ENCODE measurements at places on chromosomes 6 and 20.

DNA sequence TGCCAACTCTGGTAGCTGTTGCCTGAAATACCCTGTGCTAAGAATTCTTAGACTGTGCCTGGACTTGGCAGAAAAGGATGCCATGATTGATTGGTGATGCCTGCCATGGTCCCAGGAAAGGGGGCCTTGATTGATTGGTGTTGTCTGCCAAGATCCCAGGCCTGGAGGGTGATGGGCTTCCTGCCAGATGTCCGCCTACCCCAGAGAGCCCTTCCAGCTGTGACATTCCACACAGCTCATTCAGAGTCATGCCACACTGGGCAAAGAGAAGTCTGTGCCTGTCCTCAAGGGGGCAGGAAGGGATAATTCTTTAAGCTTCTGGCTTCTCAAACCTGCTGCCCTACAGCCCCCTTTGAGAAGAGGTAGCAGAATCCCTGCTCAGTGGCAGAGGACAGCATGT lies 24.6 kb downstream of the RIMS4 start:
- DNase-seq: peak; percentile 34

- DNase-seq: peak; percentile 24
These were observed 1.1 kb upstream of the TGM2 start for GRCh38 chr20:38165966-38166702.

GRCh38 chr6:136510782-136511181 lies 39.4 kb downstream of the MAP7 start:
- no peak for DNase-seq

- no peak for DNase-seq
These were observed 312.6 kb downstream of the CDH4 start for GRCh38 chr20:61564628-61565027.

DNA sequence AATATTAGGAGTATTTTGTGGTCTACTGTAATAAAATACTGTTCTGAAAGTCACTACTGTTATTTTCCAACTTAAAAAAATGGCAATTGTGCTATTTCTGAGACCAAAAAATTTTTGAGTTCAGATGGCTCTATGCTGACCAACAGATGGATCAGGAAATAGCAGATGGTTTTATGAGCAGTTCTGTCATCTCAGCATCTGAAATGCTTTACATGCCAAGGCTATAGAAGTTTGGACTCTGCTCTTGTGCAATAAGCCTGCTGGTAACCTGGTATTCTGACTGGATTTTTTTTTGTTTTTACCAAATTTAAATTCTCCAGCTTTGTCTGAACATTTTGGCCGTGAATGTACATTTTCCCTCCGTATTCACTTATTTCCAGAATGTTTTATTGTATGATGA lies 1127.5 kb downstream of the GRIK2 start:
- DNase-seq: no peak

GRCh38 chr6:81748994-81749393 lies 3.5 kb downstream of the TENT5A start:
- peak; percentile 61 for DNase-seq

GRCh38 chr6:92147246-92147645 lies 1272.1 kb downstream of the EPHA7 start:
- no peak for DNase-seq

GRCh38 chr6:135319819-135320218 lies 138.7 kb downstream of the MYB start:
- no peak for DNase-seq

DNA sequence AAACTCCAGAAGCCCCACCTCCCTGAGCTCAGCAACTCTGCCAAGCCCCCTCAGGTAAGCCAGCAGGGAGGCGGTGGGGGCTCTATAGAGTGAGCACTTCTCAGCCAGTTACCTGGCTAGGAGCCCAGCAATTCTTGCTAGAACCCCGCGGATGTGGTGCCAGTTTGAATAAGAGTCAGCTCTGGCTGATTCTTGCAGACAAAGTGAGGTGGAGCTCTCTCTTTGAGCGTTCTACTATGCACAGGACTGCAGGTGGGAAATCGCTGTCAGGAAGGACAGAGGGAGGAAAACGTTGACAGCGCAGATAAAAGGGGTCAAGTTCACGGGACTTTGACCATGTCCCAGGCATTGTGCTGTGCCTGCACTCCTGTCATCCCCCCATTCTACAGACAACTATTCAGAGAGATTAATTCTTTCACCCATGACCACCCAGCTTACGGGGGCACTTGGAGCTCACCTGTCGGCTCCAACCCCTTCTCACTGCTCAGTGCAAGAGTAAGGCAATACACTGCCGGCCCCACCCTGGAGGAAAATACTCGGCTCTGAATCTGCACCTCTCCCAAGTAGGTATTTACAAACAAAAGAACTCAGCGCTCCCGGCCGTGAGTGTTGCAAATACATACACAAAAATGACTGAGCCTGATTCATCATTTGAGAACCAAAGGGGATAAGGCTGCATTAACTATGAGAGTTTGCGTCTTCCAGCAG lies 92.9 kb downstream of the ANKRD60 start:
- no peak for DNase-seq

DNA sequence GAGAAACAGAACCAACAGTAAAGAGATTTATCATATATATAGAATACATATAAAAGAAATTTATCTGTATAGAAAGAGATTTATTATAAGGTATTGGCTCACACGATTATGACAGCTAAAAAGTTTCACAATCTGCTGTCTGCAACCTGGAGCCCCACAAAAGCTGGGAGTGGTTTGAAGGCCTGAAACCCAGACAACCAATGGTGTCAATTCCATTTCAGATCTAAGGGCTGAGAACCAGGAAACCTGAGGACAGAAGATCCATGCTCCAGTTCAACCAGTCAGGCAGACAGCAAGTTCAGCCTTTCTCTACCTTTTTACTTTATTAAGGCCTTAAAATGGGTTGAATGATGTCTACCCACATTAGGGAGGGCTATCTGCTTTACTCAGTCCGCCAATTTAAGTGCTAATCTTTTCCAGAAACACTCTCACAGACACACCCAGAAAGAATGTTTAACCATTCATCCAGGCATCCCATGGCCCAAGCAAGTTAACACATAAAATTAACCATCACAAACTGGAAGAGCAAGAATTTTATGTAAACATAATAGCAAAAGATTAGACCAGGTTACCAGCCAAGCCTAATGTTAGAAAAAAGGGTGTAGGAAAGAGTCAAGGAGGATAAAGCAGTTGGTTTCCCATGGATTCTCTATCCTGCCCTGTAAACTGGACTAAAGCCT lies 170.9 kb downstream of the FUT9 start:
- DNase-seq: no peak

DNA sequence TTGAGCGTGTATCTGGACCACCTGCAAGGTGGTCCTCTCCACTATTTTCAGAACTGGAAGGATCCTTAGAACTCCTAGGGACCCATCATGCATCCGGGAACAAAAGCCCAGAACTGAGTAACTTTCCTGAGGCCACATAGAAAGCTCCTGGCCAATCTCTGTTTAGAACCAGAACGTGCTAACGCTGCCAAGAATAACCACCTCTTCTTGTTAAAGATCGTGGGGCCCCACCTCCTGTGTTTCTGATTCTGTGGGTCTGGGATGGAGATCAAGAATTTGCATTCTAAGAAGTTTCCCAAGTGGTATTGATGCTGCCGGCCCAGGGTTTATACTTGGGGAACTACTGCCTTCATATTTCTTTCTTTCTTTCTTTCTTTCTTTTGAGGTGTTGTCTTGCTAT lies 13.3 kb downstream of the CD40 start:
- DNase-seq: peak; percentile 80

GRCh38 chr20:32484958-32485769 lies 100.0 kb downstream of the NOL4L start:
- DNase-seq: peak; percentile 87

DNA sequence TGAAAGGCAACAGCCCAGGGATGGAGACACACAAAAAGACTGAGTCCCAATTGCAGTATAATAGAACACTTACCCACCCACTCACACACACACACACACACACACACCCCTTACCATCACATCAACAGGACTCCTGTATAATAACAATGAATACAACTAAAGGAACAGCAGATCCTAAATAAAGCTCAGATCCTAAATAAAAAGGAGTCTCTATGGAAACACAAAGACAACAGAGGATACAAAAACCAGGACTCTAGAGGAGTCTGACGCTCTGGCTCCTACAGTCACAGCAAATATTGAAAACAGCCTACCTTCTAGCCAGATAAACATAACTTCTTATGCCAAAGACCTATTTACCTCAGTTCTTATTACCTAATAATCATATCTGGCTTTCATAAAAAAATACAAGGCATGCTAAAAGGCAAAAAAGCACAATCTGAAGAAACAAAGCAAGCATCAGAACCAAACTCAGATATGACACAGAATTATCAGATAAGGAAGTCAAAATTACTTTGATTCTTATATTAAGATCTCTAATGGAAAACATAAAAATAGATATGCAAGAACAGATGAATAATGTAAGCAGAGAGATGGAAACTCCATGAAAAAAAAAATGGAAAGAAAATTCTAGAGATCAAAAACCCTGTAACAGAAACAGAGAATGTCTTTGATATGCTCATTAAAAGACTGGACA lies 134.9 kb downstream of the MMUT start:
- DNase-seq: peak; percentile 30

- no peak for DNase-seq
These were observed 118.5 kb downstream of the PDSS2 start for GRCh38 chr6:107340881-107341280.

DNA sequence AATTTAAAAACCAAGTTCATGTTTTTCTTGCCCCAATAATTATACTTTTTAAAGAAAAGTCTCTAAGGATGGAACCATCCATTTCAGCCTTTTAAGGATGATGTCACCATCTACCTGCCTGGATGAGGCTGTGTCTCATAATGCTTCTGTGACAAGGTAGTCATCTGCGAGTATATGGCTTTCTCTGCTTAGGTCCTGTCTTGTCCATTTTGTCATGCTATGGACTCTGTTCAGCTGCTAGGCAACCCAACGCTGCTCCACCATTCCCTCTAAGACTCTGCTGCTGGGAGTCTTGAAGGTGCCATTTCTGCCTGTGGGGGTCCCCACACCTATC lies 459.8 kb upstream of the RUNX2 start:
- DNase-seq: no peak

- DNase-seq: no peak
These were observed 2.3 kb downstream of the RAMACL start for GRCh38 chr6:166584155-166584554.

DNA sequence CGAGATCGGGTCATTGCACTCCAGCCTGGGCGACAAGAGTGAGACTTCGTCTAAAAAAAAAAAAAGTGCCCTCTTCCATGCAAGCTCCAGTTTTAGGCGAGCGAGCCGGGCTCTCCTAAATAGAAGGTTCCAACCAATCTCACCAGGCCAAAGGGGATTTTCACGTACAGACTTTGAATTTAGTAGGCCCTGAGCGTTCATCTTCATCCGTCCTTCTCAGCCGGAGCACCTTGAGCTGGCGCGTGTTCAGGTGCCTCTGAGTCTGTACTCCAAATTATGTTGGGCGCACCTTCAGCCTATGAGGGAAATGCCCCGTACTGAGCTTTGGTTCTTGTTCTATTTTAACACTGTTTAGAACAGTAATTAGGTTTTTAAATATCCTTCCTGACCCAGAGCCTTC lies 817 bp upstream of the TAP2 start:
- no peak for DNase-seq

- no peak for DNase-seq
These were observed 884 bp downstream of the TSPO2 start for GRCh38 chr6:41043151-41043550.

- no peak for DNase-seq
These were observed 50.7 kb downstream of the PPARD start for GRCh38 chr6:35392773-35393672.

- DNase-seq: no peak
These were observed 458.3 kb upstream of the MAP3K7 start for GRCh38 chr6:91045161-91045560.

DNA sequence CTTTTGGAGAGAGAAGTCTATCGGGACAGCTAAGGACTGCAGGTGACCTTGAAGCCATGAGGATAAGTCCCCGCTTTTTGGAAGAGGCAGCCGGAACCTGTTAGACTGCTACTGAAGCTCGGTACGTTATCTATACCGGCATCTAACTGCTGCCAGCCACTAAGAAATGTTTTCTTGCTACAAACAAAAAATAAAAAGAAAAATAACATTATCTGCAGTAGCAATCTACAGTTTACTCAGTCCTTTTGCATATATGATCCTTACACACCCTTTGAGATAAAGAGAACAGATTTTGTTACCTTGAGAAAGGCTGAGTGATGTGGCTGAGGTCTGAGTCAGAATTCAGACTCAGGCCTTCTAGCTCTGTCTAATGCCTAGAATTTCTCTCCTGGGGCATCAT lies 314.6 kb downstream of the CDH26 start:
- no peak for DNase-seq

GRCh38 chr20:1214838-1215261 lies 11.0 kb upstream of the RAD21L1 start:
- no peak for DNase-seq

GRCh38 chr6:121187200-121187832 lies 147.0 kb downstream of the TBC1D32 start:
- DNase-seq: no peak

GRCh38 chr20:34705397-34706301 lies 1.5 kb downstream of the TP53INP2 start:
- DNase-seq: peak; percentile 28

- peak; percentile 29 for DNase-seq
These were observed 69.3 kb downstream of the CEBPB start for GRCh38 chr20:50259705-50260478.

GRCh38 chr6:100217225-100218012 lies 223.4 kb upstream of the MCHR2 start:
- DNase-seq: no peak

DNA sequence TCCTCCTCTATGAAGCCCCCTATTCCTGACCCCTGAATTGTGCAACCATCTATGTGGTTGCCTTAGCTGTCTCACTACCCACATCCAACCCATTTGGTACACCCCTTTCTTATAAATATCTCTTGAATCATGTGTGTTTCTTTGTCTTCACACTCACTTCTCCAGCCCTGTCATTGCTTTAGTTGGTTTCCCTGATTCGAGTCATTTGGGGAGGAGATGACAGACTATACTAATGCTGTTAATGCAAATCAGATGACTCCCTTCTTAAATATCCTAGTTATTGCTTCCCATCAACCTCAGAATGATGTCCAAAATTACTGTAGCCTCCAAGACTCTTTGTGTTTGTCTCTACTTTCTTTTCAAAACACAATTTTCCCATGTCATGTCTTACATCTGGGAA lies 23.0 kb downstream of the SLC35D3 start:
- no peak for DNase-seq

DNA sequence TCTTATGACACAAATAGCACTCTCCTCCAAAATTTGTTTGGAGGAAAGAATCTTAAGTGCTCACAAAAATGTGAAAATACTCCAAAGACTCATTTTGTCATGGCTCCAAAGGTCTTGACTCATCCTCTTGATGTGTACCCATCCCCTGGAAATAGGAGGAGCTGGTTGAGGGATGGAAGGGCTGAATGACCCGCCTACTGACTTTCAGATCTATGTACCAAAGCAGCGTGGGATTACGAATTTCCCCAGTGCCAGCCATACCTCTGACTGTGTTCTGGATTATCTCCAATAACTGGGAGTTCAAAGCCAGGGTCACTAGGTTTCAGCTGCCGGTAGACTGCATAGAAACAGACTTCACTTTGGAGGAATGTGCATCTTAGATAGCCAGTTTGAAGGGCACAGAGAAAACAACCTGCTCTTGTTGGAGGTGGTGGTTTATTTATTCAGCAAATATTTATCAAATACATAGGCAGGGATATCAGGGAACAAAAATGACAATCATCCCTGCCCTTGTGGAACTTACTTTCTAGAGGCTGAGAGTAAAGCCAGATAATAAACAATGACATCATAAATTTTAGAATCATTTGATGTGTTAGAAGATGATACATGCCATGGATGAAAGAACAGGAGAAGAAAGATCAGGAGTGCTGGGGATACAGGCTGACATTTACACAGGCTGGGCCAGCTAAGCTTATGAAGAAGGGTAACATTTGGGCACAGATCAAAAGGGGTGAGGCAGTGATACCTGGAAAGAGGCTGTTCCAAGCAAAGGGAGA lies 246.6 kb downstream of the TBXT start:
- DNase-seq: peak; percentile 14
